ENCODE measurements at places on chromosomes 6 and 20.

DNA sequence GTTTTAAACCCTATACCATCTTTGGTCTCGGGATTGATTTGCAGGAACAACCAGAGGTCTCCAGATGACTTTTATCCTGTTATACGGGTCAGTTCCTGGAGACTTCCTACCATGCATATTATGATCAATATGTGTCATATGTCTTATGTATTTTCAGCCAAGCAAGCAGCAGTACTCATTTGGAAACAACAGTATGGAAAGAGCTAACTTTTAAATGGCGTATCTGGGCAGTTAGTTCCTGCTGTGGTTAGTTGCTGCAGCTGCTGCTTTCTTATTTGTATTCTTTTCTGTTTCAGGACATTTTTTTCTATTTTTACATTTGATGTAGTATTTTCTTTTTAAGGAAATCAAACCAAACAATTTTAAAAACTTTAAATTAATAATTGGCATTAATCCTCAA is 207.5 kb downstream of the MANEA start:
- DNase-seq: no peak

- DNase-seq: no peak
Observed at GRCh38 chr6:87824958-87825491, 123.0 kb upstream of the AKIRIN2 start.

GRCh38 chr6:147192278-147192911 is 11.8 kb upstream of the STXBP5 start:
- no peak for DNase-seq

- DNase-seq: no peak
Observed at GRCh38 chr6:43807228-43808061, 37.4 kb downstream of the VEGFA start.

DNA sequence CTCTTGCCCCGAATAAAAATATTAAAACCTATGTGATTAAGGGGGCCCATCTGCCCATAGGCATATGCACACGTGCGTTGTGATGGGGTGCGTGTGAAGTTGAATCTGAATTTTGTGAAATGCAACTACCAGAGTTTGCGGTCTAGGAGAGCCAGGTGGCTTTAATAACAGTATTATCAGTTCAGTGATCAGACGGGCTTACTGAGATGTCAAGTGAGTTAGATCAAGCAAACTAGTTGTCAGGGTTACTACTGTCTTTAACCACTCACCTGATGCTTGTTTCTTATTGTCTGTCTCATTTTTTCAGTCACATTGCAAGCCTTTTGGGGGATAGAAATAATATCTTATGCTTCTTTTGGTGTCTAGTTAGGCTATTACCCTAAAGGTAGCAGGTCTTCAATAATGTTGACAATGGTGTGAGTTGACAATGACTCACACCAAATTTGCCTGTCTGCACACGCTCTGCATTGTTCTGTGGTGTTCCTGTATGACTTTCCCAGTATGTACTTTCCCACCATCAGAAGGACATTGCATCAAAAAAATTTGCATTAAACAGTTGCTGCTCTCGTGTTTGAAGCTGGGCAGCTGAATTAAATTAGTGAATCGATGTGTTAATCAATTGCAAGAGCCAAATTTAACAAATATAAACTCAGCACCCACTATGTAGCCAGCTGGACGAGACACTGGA is 103.1 kb upstream of the NAA20 start:
- peak; percentile 66 for DNase-seq

GRCh38 chr6:32439139-32439538 is 548 bp upstream of the HLA-DRA start:
- no peak for DNase-seq

DNA sequence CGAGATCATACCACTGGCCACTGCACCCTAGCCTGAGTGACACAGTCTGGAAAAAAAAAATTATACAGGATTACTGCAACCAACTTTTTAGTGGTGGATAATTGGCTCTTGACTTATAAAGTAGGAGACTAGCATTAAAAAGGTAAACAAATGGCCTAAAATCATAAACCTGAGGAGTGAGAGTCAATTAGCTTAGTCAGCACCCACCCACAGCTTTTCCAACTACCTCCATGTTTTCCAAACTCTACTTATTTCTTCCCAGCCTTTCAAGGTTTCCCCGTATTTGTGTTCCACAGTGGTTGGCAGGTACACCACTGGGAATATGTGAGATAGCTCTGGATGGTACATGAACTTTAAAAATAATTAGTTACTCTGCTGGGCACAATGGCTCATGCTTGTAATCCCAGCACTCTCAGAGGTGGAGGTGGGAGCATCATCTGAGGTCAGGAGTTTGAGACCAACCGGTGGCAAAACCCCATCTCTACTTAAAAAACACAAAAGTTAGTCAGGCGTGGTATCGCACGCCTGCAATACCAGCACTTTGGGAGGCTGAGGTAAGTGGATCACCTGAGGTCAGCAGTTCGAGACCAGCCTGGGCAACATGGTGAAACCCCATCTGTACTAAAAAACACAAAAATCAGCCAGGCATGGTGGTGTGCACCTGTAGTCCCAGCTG is 6.7 kb downstream of the CYP24A1 start:
- no peak for DNase-seq

GRCh38 chr20:34987288-34988190 is 31.9 kb downstream of the MYH7B start:
- DNase-seq: no peak

DNA sequence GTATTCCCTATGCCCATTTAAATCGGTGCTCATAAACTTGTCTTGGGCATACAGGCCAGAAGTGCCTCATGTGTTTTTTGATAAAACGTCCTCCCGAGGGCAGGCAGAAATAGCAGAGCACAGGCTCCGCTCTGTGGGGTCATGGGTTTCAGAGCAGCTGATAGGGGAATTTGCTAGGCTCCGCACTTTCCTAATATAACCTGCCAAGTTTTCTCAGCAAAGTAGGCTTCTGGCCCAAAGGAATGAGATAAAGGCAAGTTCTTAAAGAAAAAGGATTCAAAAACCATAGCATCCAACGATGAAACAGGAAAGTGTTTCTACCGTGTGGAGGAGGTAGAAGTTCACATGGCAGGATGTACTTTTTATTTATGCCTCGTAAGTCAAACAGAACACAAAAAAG is 69.8 kb upstream of the RALGAPA2 start:
- no peak for DNase-seq
